Stimulated activated CD8-positive, alpha-beta memory T cell treated with anti-CD3 and anti-CD28 coated beads, Interleukin-4, amount 100 ng/mL, for 4 hours (primary cell): ENCODE measurements at places on chromosomes 3 and 15.

DNA sequence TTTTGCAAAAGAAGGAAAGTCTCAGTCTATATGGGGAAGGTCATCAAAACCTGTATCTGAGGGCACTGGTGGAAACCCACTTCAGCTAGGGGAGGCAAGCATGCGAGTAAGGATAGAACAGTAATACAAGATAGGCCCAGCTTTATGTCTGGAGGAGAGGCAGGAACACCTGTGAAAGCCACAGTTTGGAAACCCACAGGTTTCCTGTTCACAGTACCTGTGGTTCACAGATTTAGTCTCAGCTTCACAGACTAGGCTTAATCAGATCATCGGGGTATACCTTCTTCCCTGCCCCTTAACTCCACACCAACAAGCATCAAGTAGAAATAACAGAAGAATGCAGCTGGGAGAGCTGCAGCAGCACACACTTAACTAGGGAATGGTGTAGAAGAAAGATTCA is 36.2 kb downstream of the C2CD4B start:
- no peak for DNase-seq

GRCh38 chr3:61828880-61829721 is 267.7 kb downstream of the PTPRG start:
- no peak for DNase-seq

GRCh38 chr3:81048058-81048665 is 713.3 kb downstream of the GBE1 start:
- DNase-seq = no peak

- DNase-seq = no peak
These were observed 1274.4 kb downstream of the ROBO2 start for GRCh38 chr3:78314327-78314726.

DNA sequence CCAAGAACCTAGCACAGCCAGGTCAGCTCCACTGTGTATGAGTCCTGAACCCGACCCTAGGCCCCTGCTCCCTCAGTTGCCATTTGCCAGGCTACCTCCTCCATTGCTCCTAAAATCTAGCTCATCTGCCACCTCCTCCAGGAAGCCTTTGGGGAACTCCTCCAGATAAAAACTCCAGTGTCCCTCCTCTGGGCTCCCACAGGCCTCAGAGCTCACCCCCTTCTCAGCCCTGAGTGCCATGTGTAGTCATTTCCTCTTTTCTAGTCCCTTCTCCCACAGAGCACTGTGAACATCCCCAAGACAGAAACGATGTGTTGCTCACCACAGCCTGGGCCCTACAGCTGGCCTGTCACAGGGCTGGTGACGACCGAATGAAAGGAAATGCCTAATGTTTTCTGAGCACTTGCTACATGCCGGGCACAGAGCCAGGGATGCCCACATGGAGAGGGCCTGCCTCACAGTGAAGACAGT is 61.0 kb downstream of the IQSEC1 start:
- no peak for DNase-seq

DNA sequence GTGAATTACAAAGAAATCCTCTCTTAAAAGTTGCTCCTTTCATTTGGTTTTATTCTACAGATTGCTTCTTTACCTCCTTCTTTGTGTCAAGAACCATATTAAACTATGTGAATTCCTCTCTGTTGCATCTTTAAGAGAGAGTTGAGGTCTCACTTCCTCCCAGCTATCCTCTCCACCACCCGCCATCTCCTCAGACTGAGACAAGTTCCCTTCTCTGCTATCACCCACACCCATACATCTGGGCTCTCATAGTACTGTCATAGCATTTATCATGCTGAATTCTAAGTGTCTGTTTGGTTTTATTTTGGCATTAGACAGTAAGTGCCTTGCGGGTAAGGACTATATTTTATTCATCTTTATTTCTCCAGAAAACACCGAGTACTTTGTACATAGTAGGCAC is 54.2 kb downstream of the B3GALNT1 start:
- DNase-seq = no peak

DNA sequence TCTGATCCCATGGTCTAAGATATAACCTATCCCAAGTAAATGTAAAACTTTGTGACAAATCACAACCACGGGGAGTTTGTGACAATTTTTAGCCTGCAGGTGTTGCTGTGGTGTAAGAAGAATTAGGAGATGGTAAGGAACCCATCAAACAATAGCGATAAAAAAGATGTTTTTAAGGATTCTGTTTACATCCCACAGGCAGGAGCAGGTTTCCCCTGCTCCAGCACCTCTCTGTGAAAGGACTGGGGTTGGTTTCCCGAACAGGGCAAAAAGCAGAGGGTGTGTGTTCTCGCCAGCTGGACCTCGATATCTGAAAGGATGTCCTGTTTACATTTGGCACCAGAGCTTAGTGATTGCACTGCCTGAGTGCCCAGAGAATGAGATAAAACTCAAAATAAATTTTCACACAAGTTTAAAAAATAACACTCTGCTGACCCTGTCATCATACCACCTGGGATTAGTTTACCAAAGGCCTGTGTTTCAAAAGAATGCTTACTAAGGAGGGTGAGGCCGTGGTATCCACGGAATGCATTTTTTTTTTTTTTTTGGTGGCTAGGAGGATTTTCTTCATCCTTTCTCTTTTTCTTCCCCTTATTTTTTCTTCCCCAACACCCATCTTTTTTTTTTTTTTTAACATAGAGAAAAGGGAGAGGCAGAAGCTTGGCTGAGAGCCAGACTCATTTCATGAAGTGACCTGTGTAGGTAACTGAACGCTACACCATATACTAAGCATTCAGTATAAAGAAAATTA is 151.8 kb upstream of the DPH6 start:
- DNase-seq = no peak

DNA sequence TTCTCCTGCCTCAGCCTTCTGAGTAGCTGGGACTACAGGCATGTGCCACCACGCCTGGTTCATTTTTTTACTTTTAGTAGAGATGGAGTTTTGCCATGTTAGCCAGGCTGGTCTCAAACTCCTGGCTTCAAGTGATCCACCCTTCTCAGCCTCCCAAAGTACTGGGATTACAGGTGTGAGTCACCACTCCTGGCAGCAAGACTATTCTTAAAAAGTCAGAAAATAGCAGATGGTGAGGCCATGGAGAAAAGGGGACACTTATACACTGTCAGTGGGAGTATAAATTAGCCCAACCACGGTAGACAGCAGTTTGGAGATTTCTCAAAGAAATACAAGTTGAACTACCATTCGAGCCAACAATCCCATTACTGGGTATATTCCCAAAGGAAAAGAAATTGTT is 603.3 kb upstream of the TBL1XR1 start:
- no peak for DNase-seq

DNA sequence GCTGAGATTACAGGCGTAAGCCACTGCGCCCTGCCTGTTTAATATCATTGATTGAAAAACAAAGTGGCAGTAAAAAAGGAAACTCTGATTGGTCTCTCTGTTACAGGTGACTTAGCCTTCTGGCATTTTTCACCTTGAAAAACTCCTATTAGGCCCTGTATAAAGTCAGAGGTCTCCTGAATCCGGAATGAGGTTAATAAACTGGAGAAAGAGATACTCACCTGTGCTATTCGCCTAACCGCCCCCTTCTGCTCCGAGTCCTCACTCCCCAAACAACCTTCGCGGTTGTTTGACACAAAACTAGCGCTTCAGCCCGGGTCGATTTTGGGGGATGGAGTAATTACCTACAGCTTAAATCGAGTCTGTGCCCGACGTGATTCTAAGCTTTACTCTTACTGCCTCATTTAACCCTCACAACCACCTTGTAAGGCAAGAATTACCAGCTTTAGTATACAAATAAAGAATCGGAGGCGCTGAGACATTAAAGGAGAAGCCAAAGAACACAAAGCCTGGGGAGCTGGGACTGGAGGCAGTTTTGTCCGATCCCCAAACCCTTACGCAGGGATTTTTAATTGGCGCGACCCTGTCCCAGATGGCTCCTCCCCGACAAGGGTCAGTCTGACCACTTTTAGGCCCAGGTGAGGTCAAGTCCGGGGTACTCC is 441 bp downstream of the CEP70 start:
- no peak for DNase-seq

DNA sequence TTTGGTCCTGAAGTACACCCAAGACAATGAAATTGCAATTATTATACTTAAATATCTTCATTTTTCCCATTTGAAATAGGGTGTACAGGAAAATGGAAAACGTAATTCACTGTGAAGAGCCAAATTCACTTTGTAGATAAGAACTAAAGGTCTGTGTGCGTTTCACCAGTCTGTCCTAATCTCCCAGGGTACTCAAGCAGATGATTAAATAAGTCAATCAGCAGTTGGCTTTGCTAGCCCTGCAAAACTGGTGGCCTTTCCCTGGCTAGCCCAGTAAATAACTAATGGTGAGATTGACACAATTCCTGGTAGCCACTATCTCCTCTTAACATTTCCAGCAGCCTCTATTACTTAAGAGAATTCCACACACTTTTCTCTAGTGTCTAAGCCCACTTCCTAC is 389.3 kb downstream of the TBL1XR1 start:
- no peak for DNase-seq

DNA sequence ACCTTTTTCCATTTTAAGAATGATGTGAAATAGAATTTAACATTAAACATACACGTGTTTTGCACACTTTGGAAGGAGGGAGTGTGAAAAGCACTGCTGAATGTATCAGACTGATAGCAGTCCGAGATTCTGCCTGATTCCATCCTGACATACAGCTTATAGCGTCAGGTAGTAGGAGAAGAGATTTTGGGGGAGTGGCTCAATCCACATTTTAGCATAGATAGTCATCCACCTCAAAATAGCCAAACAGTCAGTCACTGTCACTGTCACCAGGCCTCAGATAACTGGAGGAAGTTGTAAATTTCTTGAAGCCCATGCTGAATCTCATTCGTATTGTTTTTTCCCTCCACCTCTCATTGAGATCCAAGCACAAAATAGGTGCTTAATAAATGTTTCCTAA is 35.4 kb upstream of the ARHGEF26 start:
- DNase-seq = no peak

- DNase-seq = no peak
These were observed 189.7 kb downstream of the SHQ1 start for GRCh38 chr3:72658466-72659100.

- no peak for DNase-seq
These were observed 305.1 kb downstream of the LSAMP start for GRCh38 chr3:116140100-116140689.

DNA sequence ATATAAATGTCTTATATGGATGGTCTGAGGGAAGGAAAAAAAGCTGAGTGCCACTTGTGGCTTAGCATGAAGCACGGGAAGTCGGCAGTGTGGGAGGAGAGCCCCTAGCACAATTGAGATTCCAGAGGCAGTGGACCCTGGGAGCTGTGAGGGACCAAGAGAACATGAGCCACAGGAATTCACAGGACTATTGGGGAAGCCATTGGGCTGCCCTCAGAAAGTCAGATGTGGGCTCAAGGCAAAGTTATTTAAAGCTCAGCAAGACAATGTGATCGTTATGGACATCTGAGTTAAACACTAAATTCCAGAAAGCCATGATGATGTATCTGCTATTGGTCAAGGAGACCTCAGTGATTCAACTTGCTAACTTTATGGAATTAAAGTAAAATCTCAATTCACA is 380.8 kb upstream of the IL12A start:
- DNase-seq = no peak

- no peak for DNase-seq
These were observed 215.5 kb downstream of the LRRC3B start for GRCh38 chr3:26838026-26838425.

GRCh38 chr3:179563271-179563783 is 601 bp downstream of the ACTL6A start:
- DNase-seq = peak; percentile 22

- no peak for DNase-seq
These were observed 512.1 kb downstream of the MAGI1 start for GRCh38 chr3:65526656-65527055.

- DNase-seq = no peak
These were observed 113.8 kb upstream of the RAD18 start for GRCh38 chr3:9077029-9077428.
